ENCODE measurements at places on chromosomes 5 and 9. TPM values are rescaled to one million over a fixed set of nuclear protein-coding genes. Genes with fewer than 3 reads are reported as not detected.

DNA sequence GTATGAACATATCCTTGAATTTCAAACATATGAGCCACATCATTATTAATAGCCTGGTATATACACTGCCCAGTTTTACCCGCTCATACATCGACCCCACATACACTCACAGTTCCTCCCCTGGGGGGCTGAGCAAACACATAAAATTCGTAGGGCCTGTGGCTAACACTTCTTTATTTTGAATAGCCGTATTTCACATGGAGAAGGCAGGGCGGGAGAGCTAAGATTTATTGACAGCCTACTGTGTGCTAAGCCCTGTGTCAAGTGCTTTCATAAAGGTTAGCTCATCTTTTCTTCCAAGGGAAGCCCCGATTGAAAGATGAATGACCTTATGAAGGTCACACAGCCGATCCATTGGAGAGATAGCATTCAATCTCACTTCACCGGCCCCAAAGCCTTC is 134.4 kb downstream of the ENC1 start:
- no peak for DNase-seq

DNA sequence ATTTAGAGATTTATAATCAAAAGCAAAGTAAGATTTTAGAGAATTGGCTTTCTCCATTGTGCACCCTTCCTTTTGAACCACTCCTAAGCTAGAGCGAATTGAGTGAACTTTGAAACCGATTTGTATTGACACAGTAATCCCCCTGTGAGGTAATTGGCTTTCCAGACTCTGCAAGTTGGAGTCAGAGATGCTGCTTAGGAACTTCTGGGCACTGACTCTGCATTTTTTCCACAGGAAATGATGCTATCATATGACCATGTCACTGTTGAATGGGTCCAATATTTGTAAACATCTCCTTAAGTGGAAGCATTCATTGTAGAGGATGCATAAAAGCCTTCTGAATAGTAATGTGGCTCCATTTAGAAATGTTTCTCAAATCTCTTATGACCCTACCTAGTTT is 394.4 kb upstream of the ZNF608 start:
- no peak for DNase-seq

- no peak for DNase-seq
Measured at GRCh38 chr9:111938427-111938800, 41.8 kb downstream of the UGCG start.

DNA sequence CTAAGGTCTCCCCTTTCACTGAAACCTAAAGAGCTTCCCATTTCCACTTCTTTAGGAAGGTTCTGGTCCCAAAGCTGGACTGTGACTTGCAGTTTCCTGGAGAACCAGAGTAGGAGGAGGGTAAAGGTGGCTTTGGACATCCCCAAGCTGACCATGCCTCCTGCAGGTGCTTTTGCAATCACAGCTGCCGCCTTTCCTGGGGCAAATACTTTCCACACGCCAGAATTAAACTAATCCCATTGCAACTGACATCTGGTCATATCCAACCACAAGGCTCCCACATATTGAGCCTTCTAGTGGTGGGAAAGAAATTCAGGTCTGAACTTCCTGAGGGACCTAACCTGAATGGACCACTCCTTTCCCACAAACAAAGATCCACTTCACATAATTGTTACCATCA is 92.7 kb downstream of the NRG2 start:
- no peak for DNase-seq

PSMB7 gene
- 255 TPM for total RNA-seq

PTCH1 gene
- 36.9 TPM for total RNA-seq

FGD3 gene
- total RNA-seq = 2.0 TPM

SLC25A48 gene
- total RNA-seq = 1.5 TPM

TNFAIP8 gene
- 29.2 TPM for total RNA-seq

NDUFAF2 gene
- total RNA-seq = 31.6 TPM

FBXL17 gene
- 2.7 TPM for total RNA-seq

Measured in GM23338 (cell line).